ENCODE measurements at places on chromosomes 2 and 18. TPM values are rescaled to one million over a fixed set of nuclear protein-coding genes. Genes with fewer than 3 reads are reported as not detected.

MTX2 gene
- total RNA-seq, result 29.6 TPM

TIA1 gene
- total RNA-seq, result 115 TPM

AP1S3 gene
- total RNA-seq, result 3.3 TPM

NLRC4 gene
- not detected for total RNA-seq

STARD6 gene
- total RNA-seq, result not detected

FEV gene
- not detected for total RNA-seq

Measured in fibroblast of lung (primary cell).